Mesothelial cell of epicardium (in vitro differentiated cells): ENCODE measurements at places on chromosomes 1 and 21.

GRCh38 chr1:110783292-110783918 is 89.5 kb upstream of the CD53 start:
- no peak overlapping the region for H3K27ac ChIP-seq
- no peaks in the 10 kb centered on the region for H3K4me1 ChIP-seq
- no peak overlapping the region for H3K4me3 ChIP-seq
- H3K27me3 ChIP-seq, result peaks cover 39% of the 10 kb centered on the region
- no peak for DNase-seq
- H3K36me3 ChIP-seq, result no peaks in the 10 kb centered on the region

- no peak overlapping the region for H3K27ac ChIP-seq
- H3K36me3 ChIP-seq, result peaks cover 32% of the 10 kb centered on the region
- no peaks in the 10 kb centered on the region for H3K27me3 ChIP-seq
- H3K4me1 ChIP-seq, result peaks cover 14% of the 10 kb centered on the region
Observed at GRCh38 chr21:33330726-33331125, 6.0 kb downstream of the IFNAR1 start.

GRCh38 chr21:38389896-38390295 is 108.4 kb downstream of the ERG start:
- no peak overlapping the region for H3K27ac ChIP-seq
- no peak for DNase-seq
- H3K4me1 ChIP-seq, result peaks cover 36% of the 10 kb centered on the region

GRCh38 chr1:148166558-148167492 is 14.7 kb upstream of the NBPF11 start:
- no peaks in the 10 kb centered on the region for H3K36me3 ChIP-seq
- H3K27me3 ChIP-seq, result no peaks in the 10 kb centered on the region
- no peak for DNase-seq
- peaks cover 21% of the 10 kb centered on the region for H3K4me1 ChIP-seq
- H3K4me3 ChIP-seq, result no peak overlapping the region

GRCh38 chr1:173954179-173954578 is 37.1 kb upstream of the SERPINC1 start:
- H3K27ac ChIP-seq, result no peak overlapping the region
- H3K36me3 ChIP-seq, result peaks cover 33% of the 10 kb centered on the region
- DNase-seq, result no peak
- no peaks in the 10 kb centered on the region for H3K27me3 ChIP-seq
- no peak overlapping the region for H3K4me3 ChIP-seq
